ENCODE measurements at places on chromosomes 7 and 10.
A peak's percentile ranks its signal among the peaks of the same experiment; 100 is the strongest.

DNA sequence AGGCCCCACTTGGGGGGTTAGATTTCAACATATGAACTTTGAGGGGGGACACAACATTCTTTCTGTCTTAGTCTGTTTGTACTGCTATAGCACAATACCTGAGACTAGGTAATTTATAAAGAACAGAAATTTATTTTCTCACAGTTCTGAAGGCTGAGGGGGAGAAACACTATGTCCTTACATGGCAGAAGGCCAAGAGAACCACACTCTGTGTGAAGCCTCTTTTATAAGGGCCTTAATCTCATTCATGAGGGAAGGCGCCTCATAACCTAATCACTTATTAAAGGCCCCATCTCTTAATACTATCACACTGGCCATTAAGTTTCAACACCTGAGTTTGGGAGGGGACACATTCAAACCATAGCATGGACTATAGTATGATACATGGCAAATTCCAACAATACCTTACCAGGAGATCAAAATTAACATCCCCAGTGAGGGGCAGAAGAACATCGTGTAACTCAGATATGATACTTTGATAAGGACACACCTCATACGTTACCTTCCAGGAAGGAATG is 9.3 kb upstream of the PDLIM1 start:
- DNase-seq: no peak

DNA sequence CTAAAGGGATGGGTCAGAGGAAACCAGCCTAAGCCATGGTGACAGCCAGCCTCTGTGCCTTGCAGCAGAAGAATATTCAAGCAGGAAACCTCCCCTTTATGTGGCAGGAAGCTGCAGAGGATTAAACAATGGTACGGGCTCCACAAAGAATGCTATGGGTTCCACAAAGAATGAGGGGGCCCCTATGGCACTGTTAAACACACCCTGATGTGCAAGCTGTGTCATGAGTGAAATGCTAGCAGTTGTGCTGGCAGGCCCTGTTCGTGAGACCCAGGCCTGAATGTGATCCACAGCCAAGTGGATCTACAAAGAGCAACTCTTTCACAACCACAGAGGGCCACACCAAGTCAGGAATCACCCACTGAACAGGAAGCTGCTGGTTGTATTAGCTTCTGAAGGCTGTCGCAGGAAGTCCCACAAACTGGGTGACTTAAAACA is 68.9 kb downstream of the MYOF start:
- DNase-seq: peak; percentile 69

DNA sequence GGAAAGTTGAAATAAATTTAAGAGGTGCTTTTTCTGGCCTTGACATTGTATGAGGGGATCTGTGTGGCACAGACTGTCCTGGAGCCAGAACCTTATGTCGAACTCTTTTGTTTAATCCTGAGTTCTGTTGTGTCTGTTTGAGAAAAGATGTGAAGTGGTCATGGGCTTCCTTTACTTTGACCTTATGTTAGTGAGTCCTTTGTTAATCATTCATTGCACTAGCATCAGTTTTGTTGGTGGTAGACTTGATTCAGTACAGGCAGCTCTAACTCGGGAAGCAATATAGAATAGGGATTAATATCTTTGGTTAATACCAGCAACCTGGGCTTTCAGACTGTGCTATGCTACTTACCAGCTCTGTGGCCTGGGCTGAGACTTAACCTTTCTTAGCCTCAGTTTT is 123.9 kb upstream of the FZD1 start:
- DNase-seq: no peak

- no peak for DNase-seq
These were observed 3.1 kb upstream of the AIFM2 start for GRCh38 chr10:70135684-70136083.

- DNase-seq: no peak
These were observed 132.1 kb downstream of the MACC1 start for GRCh38 chr7:20085086-20085485.
